Camera-type eye (tissue), 1 donor: ENCODE measurements at places on chromosomes 13 and 19. TPM values are rescaled to one million over a fixed set of nuclear protein-coding genes. Genes with fewer than 3 reads are reported as not detected.

The PROZ gene
- not detected for total RNA-seq

The ANGPTL8 gene
- total RNA-seq = 1.4 TPM

The ZSWIM9 gene
- total RNA-seq = 6.2 TPM

The DPF1 gene
- 7.5 TPM for total RNA-seq

The NCAN gene
- total RNA-seq = 18.9 TPM

The ZNF541 gene
- total RNA-seq = 0.44 TPM

The ZNF154 gene
- total RNA-seq = 33.0 TPM

The ZNF90 gene
- total RNA-seq = 8.5 TPM

The APLP1 gene
- total RNA-seq = 106 TPM

The CEACAM3 gene
- total RNA-seq = 1.9 TPM

The IGFL3 gene
- not detected for total RNA-seq

The EFNA2 gene
- 12.1 TPM for total RNA-seq

The C19orf33 gene
- 9.2 TPM for total RNA-seq

The TSHZ3 gene
- 14.8 TPM for total RNA-seq

The UHRF1 gene
- 28.5 TPM for total RNA-seq

The SHISA7 gene
- total RNA-seq = 1.5 TPM

The PCP2 gene
- 12.3 TPM for total RNA-seq

The KCNK6 gene
- 2.4 TPM for total RNA-seq

The TLE6 gene
- total RNA-seq = 5.2 TPM

The ADAMTS10 gene
- total RNA-seq = 109 TPM

The KLK15 gene
- total RNA-seq = not detected

The SIAH3 gene
- 1.0 TPM for total RNA-seq

The KLF1 gene
- total RNA-seq = 2.1 TPM

The NANOS3 gene
- total RNA-seq = 1.0 TPM

The ZNF829 gene
- 7.9 TPM for total RNA-seq

The ZNF283 gene
- total RNA-seq = 51.4 TPM

The CDC42EP5 gene
- 16.4 TPM for total RNA-seq

The MYH14 gene
- total RNA-seq = 29.9 TPM

The FPR3 gene
- total RNA-seq = 0.66 TPM

The C3 gene
- total RNA-seq = 104 TPM

The TPTE2 gene
- total RNA-seq = not detected

The LIG4 gene
- total RNA-seq = 16.5 TPM

The ZNF682 gene
- total RNA-seq = 10.9 TPM

The CGB5 gene
- not detected for total RNA-seq

The KLK2 gene
- not detected for total RNA-seq

The C19orf85 gene
- total RNA-seq = not detected

The ZFR2 gene
- total RNA-seq = 7.1 TPM
